ENCODE measurements at places on chromosomes 3 and 15. TPM values are rescaled to one million over a fixed set of nuclear protein-coding genes. Genes with fewer than 3 reads are reported as not detected.

RASL12 gene
- polyA plus RNA-seq = not detected

LMAN1L gene
- polyA plus RNA-seq = not detected

CYP8B1 gene
- polyA plus RNA-seq = not detected

SSUH2 gene
- polyA plus RNA-seq = not detected

CDC25A gene
- polyA plus RNA-seq = 34.7 TPM

ANKUB1 gene
- not detected for polyA plus RNA-seq

- DNase-seq = no peak
Measured at GRCh38 chr3:147356909-147357900, 49.1 kb downstream of the ZIC4 start.

GRCh38 chr3:104586344-104586743 is 780.4 kb upstream of the ALCAM start:
- no peak for DNase-seq

- DNase-seq = no peak
Measured at GRCh38 chr3:42901073-42901415, 4.9 kb upstream of the ZNF662 start.

DNA sequence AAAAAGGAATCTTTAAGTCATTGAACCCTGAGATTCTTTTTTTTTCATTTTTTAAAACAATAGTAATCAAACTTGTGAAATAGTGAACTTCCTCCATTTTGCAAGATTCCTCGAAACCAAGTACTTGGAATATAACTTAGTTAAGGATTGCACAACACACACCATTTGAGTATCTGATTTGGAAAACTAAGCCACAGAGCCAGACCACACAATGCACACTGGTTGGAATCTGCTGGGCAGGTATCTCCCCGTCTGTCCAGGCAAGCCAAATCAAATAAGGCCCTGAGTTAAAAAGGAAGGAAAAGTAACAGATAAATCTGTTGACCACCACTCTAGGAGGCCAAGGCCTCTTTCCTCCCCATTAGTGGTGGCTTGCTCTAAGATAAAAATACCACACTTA is 177.5 kb upstream of the ICE2 start:
- DNase-seq = no peak

DNA sequence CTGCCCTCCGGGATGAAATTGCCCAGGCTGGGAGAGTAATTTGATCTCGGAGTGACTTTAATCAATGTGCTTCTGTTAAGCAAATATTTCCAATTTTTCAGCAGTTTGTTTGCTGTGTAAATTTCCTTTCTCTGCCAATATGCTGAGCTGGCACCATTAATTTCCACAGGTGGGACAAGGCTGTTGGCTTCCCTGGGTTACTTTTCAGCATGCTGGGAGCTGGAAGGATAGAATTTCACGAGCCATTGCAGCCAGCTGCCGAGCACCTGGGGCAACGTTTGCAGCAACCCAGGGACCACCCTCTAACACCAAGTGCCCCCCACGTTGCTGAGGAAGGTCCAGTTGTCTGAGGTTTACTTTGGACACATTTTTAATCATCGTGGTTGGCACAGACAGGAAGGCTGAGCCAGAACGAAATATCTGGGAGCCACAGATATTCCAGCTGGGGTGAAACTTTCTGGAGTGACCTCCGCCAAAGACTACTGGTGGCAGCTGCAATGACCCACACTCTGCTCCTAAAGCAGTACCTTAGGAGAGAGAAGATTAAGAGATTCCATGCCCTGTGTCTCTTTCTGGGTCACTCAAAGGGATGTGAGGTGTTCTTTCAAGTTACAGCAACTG is 293.3 kb upstream of the RGMA start:
- DNase-seq = no peak

DNA sequence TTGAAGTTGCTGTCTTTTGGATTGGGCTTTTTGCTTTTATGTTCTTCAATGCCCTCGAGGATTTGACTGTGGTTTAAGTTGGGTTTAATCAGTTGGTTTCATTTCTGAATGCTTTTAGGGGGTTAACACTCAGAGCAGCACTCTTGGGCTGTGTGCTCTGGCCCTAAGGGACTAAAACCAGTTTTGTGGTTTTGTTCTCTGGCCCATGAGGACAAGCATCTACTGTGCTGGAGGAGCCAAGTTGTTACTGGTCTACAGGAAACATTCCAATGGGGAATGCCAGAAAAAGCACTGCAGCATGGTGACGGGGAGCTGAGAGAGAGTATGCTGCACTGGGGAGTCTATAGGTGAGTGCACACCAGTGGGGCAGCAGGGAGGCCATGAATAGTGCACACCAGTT is 596.9 kb downstream of the ZBBX start:
- no peak for DNase-seq

DNA sequence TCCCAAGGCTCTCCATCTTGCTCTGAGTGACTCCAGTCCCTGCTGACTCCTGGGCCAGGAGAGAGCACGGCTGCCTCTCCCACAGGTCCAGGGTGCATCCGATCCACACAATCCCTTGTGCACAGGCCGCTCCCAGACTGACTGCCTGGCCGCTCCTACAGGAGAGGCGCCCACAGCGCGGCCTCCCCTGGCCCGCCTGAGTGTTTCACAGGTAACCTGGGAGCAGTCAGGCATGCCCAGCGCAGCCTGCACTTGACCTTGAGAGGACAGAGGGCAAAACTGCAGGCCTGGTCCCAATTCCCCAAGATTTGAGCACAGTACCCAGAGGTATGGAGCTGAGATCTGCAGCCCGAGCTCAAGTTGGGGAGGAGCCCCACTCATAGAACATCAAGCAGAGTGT is 490.2 kb downstream of the CNTN6 start:
- no peak for DNase-seq

DNA sequence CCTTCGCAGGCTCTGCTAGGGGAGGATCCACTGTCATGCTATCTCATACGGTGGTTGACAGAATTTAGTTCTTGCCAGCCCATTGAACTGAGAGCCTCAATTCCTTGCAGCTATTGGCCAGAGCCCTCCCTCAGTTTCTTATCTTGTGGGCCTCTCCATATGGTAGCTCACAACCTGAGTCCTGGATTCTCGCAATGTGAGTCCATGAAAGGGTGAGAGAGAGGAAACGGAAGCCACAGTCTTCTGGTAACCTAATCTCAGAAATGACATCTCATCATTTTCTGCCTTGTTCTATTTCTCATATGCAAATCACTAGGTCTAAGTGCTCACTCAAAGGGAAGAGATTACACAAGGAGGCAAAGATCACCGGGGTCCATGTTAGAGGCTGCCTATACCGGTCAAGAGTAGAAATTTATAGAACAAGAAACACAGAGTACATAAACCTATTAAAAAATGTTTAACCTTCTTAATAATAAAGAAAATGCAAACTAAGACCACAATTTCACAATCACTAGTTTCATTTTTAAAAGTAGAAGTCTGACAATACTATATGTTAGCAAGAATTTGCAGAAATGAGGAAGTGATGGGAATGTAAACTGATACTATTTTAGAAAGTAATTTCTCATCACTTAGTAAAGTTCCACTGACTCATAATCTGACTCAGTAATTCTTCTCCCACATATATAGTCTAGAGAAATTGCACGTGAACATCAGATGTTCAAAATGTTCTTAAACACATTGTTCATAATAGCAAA is 378.4 kb upstream of the AGTR1 start:
- DNase-seq = no peak

- no peak for DNase-seq
Measured at GRCh38 chr3:74332165-74332564, 282.3 kb downstream of the CNTN3 start.

DNA sequence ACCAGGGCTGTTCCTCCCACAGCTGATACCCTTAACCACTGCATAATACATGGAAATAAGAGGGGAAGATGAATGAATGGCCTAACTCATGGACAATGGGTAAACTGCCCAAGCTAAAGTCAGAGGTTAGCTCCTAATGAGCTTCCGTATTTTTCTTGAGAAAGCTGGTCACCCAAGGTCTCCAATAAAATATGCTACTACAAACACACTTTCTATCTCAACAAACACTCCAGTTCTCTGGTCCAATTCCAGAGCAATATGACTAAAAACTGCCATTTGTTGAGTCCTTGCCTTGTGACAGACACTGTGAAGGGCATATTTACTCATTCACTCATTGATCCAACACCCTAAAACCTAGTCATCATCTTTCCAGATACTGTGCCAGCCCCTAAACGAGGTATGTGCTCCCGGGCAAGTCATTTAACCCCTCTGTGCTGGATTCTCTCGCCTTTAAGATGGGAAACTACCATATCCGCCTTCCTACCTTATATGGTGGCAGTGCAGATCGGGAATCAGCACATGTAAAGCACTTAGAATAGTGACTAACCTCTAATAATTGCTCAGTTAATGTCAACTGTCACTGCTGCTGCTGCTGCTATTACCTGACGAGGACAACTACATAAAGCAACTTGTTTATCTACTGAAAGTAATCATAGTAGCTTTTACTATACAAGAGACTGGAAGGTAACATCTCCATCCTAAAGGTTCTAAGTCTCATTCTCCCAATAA is 89.1 kb downstream of the XXYLT1 start:
- DNase-seq = no peak

DNA sequence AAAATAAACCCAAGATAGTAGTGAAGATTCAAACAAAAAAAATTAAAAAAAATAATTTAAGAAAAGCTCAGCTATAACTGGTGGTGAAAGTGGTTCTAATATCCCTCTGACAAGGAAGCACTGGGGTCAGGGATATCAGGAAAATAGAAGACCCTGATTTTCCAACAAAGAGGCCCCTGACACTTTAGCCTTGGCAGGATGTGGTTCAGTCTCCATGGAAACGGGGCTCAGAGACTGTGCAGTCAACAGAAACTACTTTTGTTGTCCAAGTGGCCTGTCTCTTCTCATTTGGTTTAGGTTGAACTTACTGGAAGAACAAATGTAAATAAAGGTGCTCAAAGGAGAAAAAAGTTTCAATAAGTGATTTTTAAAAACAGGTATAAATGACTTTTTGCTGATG is 27.2 kb downstream of the INTS14 start:
- no peak for DNase-seq

Measured in K562 (cell line).